ENCODE measurements at places on chromosomes 13 and 19.
A peak's percentile ranks its signal among the peaks of the same experiment; 100 is the strongest.

GRCh38 chr13:75825161-75825560 is 189.0 kb downstream of the LMO7 start:
- DNase-seq, result no peak

- no peak for DNase-seq
These were observed 1.6 kb upstream of the CYP4F12 start for GRCh38 chr19:15671237-15671821.

DNA sequence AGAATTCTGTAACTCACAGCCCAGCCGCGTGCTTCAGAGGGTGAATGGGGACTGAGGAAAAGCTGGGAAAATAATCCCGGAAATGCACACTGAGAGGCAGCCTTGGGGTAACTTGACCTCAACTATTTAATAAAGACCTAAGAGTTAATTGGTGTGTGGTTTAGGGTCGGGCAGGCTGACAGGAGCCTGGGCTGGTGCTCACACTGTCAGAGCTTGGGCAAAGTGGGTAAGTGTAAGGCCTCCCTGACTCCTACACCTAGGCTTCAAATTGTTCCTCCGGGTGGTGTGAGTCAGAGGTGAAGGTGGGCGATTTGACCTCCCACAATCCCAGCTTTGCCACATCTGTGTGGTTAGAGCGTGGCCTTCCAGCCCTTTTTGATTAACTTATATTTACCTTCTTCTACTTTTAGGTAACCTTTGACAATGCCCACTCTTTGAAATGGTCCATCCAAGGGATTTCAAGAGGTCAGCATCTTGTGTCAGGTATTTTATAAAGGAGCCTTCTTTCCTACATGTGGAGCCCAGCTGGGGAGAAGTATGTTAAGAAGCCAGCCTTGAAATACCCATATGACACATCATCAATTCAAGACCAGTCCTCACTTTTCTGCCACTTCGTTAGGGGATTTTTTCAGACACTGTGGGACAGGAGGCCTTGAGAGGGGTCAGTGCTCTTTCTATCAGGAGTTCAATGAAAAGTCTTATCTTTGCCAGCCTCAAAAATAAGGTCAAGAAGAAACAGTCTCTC is 114.2 kb downstream of the NUFIP1 start:
- no peak for DNase-seq

- no peak for DNase-seq
These were observed 70.5 kb downstream of the ZNF568 start for GRCh38 chr19:36986601-36987000.

DNA sequence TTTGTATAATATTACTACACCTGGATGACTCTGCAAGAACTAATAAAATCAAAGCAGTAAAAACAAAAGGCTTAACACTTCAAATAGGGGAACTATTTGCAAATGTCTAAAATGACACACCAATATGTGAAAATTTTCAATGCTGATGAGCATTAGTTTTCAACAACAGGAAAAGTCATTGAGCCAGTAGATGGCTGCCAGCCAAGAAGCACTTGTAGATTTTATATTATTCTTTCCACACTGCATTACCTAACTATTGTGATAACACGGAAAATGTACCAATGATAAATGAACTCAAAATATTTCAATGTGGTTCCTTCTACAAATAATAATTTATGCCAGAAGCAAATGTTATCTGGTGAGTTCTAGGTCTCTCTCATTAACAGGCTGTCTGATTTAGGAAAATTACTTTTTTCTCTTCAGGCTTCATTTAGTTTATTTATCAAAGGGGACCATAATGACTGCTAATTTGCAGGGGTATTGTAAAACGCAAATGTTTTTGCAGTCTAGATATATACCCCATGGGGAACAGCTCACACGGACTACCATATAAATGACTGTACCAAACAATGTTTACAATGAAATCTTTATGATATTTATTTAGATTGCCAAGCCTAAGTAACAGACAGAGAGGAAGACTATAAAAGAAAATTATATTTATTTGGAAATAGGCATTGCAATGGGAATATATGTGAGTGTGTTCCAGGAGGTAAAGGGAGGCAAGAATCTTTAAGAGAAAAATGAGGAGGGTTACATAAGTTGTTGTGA is 407.8 kb downstream of the LIG4 start:
- DNase-seq, result no peak

- peak; percentile 84 for DNase-seq
These were observed at the start of gene TUBB4A for GRCh38 chr19:6501740-6502648. TSS of gene TUBB4A (minus strand) at chr19:6502309. CDS start at chr19:6502212, 97 bp downstream.

DNA sequence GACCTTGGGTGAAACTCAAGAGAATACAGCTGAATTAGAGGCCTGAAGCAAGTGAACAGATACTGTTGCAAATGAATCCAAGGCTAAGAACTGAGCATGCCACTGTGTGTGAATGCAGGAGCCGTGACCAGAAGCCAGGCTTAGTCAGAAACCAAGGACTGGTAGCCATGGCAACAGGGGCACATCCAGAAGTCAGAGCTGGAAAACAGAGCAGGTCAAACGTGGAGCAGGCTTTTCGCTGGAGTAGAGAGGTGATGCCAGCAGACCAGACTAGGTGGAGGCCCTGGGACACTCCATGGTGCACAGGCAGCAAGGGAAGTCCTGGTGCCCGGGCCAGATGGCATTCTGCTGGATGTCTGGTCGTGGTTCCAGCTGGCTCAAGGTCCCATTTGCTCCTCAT is 564.1 kb downstream of the PCDH9 start:
- DNase-seq, result peak; percentile 13

All from amygdala (tissue), 56 donors.